B cell (primary cell): ENCODE measurements at places on chromosomes 11 and 22. TPM values are rescaled to one million over a fixed set of nuclear protein-coding genes. Genes with fewer than 3 reads are reported as not detected.
A peak's percentile ranks its signal among the peaks of the same experiment; 100 is the strongest.

GRCh38 chr11:45942381-45942780 lies 19.9 kb downstream of the LARGE2 start:
- no peaks in the 10 kb centered on the region for H3K27me3 ChIP-seq
- peaks cover 22% of the 10 kb centered on the region for H3K4me1 ChIP-seq

DNA sequence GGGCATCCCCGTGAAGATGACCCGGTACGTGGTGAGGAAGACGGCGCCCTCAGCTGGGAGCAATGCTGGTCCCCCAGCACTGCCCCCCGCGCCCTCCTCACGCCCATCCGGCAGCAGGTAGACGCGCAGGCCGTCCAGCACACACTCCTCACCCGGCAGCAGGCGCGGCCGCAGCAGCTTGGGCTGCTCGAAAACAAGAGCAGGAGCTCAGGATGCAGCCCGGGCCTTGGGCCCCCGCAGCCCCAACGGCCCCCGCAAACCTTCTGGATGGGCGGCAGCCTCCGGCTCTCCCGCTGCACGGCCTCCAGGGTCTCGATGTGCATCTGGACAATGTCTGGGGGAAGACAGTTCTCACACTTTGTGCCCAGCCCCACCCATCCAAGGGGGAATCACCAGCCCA lies 13.3 kb downstream of the SBF1 start:
- H3K27me3 ChIP-seq: no peaks in the 10 kb centered on the region
- H3K4me1 ChIP-seq: no peaks in the 10 kb centered on the region
- no peak overlapping the region for H3K4me3 ChIP-seq

- DNase-seq: no peak
- no peaks in the 10 kb centered on the region for H3K27me3 ChIP-seq
- H3K27ac ChIP-seq: no peak overlapping the region
Measured at GRCh38 chr11:117417856-117418255, 90.2 kb downstream of the CEP164 start.

- DNase-seq: peak; percentile 50
- H3K4me3 ChIP-seq: peak overlapping the region; percentile 60
- peaks cover 15% of the 10 kb centered on the region for H3K36me3 ChIP-seq
- no peaks in the 10 kb centered on the region for H3K27me3 ChIP-seq
- H3K4me1 ChIP-seq: peaks cover 89% of the 10 kb centered on the region
Measured at GRCh38 chr11:66080055-66080817, 10.2 kb downstream of the PACS1 start.

DNA sequence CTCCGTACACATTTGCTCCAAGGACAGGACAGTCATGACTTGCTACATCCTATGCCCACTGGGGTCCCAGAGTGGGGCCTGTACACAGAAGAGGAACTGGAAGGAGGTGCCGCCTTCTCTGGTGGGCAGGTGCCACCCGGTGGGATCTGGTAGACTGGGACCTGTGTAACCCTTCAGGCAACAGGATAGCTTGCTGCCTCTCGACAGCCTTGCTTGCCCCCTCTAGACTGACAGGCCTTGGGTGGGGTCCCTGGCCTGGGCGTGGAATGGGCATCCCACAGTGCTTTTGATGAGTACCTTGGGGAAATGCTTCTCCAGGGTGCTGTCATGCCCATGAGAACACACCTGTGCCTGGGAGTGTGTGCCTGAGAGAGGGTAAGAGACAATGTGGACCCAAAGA lies 15.8 kb downstream of the SHANK3 start:
- no peaks in the 10 kb centered on the region for H3K27me3 ChIP-seq
- H3K27ac ChIP-seq: no peak overlapping the region
- no peaks in the 10 kb centered on the region for H3K36me3 ChIP-seq
- no peak for DNase-seq
- no peaks in the 10 kb centered on the region for H3K4me1 ChIP-seq
- H3K4me3 ChIP-seq: no peak overlapping the region

DNA sequence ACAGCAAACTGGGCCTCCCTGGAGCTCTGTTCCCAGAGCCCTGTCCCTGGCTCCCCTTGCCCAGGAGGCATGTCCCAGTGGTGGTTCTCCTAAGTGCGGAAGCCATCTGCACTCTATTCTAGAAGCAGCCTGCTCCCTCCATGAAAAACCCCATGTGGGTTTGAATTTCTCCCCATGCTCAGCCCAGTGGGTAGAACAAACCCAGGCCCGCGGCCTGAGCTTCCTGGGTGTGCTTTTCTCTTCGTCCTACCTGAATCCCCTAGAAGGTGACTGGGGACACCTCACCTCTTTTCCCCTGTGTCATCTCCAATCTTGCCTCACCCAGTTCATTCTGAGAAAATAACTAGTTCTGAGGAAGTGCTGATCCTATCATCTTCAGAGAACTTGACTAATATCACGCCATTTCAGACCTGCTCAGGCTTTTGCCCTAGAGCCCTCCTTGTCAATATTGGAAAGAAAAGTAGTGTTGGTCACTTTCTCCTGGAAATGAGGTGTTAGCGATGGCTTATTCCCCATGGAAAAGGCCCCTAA lies 15.9 kb downstream of the IL10RA start:
- H3K27ac ChIP-seq: peak overlapping the region; percentile 64
- H3K4me1 ChIP-seq: peaks cover 60% of the 10 kb centered on the region
- DNase-seq: peak; percentile 21
- peaks cover 41% of the 10 kb centered on the region for H3K36me3 ChIP-seq
- H3K4me3 ChIP-seq: no peak overlapping the region

DNA sequence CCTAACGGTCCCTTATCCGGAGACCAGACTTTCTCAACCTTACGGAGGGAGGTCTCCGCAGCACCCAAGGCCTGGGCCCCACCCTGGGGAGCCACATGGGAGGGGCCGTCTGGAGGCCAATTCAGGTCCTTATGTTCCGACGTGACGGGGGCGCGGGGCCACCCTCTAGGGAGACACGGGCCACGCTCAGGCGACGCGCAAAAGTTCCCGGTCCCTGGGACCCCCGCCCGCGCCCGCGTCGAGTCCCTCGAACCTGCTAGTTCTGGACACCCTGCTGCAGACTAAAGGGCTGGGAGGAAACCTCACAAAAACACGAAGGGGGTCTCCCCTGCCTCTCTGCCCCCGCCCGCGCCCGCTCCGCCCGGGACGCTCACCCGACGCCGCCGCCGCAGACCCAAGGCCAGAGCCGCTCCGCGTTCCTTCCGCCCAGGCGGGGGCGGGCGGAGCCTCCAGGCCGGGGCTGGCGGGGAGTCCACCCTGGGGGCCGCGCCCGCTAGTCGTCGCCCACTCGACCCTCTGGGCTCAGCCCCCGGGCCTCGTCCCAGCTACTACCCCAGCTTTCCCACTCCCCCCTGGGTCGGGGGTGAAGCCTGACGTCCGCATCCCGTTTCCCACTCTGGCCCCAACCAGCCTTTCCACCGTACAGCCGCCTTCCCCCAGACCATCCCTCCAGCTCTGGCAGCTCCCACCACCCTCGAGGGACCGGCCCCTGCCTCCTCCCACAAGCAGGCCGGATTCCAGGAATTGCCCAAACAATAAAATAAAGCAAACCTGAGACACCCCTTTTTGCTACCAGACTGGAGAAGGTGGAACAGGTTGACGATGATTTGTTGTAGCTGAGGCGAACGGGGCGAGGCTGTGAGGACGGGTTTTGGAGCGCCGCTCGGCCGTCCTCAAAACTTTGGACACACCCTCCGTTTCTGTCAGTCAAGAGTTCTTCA lies 2.7 kb downstream of the RNH1 start:
- H3K4me3 ChIP-seq: peak overlapping the region; percentile 38
- peak overlapping the region; percentile 36 for H3K27ac ChIP-seq
- H3K27me3 ChIP-seq: no peaks in the 10 kb centered on the region

DNA sequence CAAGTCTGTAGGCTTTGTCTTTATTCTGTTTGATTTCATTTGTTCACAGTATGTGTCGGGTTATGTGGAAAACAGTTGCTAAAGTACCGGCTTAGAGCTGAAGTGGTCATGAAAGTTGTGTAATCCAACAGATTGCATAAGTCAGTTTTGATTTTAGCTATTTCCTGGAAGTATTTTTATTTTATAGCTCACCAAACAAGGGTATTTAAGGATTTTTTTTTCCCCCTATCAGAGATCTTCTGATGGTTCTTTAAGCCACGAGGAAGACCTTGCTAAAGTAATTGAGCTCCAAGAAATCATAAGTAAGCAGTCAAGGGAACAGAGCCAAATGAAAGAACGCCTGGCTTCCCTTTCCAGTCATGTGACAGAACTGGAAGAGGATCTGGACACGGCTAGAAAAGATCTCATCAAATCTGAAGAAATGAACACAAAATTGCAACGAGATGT lies 55.9 kb downstream of the PPFIA1 start:
- H3K27ac ChIP-seq: no peak overlapping the region
- peaks cover 58% of the 10 kb centered on the region for H3K36me3 ChIP-seq
- no peak overlapping the region for H3K4me3 ChIP-seq

DNA sequence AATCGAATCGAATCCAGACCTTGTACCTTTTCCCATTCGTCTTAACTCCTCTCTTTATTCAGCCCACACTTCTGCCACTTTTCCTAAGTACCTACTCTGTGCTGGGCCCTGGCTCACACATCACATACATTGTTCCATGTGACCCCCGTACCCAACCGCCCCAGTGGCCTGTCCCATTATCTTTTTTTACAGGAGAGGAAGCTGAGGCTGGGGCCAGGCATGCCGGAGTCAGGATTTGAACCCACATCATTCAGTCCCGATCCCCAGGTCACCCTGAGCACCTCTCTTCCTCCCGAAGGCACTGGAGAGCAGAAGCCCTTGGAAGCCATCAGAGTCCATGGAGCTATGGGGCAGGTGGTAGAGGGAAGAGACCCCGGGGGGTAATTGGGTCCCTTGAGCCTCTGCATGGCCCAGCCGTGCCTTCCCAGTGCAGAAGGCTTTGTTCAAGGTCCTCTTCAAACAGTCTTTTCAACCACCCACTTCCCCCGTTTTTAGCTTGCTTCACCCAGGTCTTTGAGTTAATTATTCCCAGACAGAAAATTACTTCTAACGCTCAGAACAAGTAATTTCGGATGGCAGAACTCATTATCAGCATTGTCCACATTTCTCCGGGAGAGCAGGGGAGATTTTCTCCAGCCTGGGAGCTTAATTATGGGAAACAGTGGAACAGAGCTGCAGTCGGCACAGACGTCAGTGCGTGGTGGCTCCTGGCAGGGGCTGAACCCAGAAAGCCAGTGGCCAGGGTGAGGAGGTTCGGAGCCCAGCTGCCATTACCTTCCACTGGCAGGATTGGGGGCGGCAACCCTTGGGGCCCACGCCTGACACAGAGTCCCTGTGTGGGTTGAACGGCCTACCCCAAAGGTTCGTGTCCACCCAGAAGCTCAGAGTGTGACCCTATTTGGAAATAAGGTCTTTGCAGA lies 82.4 kb upstream of the RTL6 start:
- H3K4me3 ChIP-seq: no peak overlapping the region
- no peak overlapping the region for H3K27ac ChIP-seq
- no peaks in the 10 kb centered on the region for H3K36me3 ChIP-seq

- no peak for DNase-seq
- no peak overlapping the region for H3K27ac ChIP-seq
- no peaks in the 10 kb centered on the region for H3K27me3 ChIP-seq
- H3K4me1 ChIP-seq: peaks cover 37% of the 10 kb centered on the region
- H3K4me3 ChIP-seq: no peak overlapping the region
Measured at GRCh38 chr22:42961810-42962209, 53.1 kb downstream of the PACSIN2 start.

GRCh38 chr22:21915624-21916308 lies 36.9 kb downstream of the PPM1F start:
- H3K4me3 ChIP-seq: no peak overlapping the region
- no peak overlapping the region for H3K27ac ChIP-seq

GRCh38 chr11:11359611-11360010 lies 6.6 kb upstream of the CSNK2A3 start:
- H3K27me3 ChIP-seq: no peaks in the 10 kb centered on the region
- H3K27ac ChIP-seq: no peak overlapping the region
- no peaks in the 10 kb centered on the region for H3K4me1 ChIP-seq
- H3K4me3 ChIP-seq: no peak overlapping the region

- H3K4me3 ChIP-seq: no peak overlapping the region
- H3K4me1 ChIP-seq: no peaks in the 10 kb centered on the region
- H3K27ac ChIP-seq: no peak overlapping the region
- no peaks in the 10 kb centered on the region for H3K36me3 ChIP-seq
- DNase-seq: no peak
- H3K27me3 ChIP-seq: no peaks in the 10 kb centered on the region
Measured at GRCh38 chr22:26892166-26893041, 235.0 kb downstream of the MIAT start.

- no peaks in the 10 kb centered on the region for H3K27me3 ChIP-seq
- H3K4me3 ChIP-seq: no peak overlapping the region
- no peak overlapping the region for H3K27ac ChIP-seq
Measured at GRCh38 chr22:25816522-25817059, 74.6 kb downstream of the MYO18B start.

DNA sequence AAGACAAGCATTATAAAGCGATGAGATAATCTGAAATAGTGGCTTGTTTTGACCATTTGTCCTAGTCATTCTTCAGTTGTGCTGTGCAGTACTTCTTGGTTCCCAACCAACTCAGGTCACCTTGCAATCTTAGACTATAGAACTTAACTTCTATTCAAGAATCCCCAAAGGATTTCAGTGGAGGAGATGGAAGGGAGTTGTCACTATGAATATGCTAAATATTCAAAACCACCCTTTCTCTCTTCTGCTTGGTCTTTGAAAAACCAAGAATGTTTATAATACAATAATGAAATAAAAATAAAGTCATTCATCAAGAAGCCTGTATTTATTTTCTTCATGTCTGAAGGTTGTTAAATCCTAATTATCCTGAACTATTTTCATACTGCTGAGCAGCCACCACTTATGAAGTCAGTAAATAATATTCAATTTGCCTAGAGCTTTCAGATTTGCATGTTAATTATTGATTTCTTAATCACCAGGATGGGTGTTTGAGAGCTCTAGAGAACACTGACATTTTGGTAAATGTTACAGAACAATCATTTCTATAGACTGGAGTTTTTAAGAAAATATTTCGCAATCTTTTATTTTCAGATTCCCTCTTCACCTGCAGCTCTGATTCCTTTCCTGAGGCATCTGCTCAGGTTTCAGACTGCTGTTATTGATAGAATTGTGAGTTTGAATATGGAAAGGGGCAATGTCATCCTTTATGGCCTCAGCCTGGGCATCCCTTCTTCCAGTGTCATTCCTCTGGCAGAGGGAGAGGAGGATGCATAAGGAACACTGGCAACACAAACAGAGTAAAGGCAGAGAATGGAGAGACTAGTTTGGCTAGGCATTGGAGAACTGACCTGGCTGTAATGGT lies 91.5 kb upstream of the USP47 start:
- H3K4me1 ChIP-seq: no peaks in the 10 kb centered on the region
- no peak overlapping the region for H3K27ac ChIP-seq
- no peak overlapping the region for H3K4me3 ChIP-seq
- no peak for DNase-seq

- H3K36me3 ChIP-seq: no peaks in the 10 kb centered on the region
- no peak overlapping the region for H3K4me3 ChIP-seq
- H3K27me3 ChIP-seq: peaks cover 4% of the 10 kb centered on the region
- no peaks in the 10 kb centered on the region for H3K4me1 ChIP-seq
- H3K27ac ChIP-seq: no peak overlapping the region
Measured at GRCh38 chr22:36901411-36902142, 11.9 kb upstream of the CSF2RB start.

PGR gene
- under 0.01 TPM in 1 of 2 replicates, not detected in the other for polyA plus RNA-seq

PTGDR2 gene
- 0.03 and 0.04 TPM in 2 replicates for polyA plus RNA-seq

ST14 gene
- 5.8 and 36.2 TPM in 2 replicates for polyA plus RNA-seq

MYOD1 gene
- polyA plus RNA-seq: not detected in 2 replicates

TRIM49 gene
- not detected in 2 replicates for polyA plus RNA-seq

LRRC4C gene
- not detected in 2 replicates for polyA plus RNA-seq

POU2AF1 gene
- 186 and 308 TPM in 2 replicates for polyA plus RNA-seq

OR51E2 gene
- polyA plus RNA-seq: not detected in 2 replicates
